ENCODE measurements at places on chromosomes 1 and 21.
A peak's percentile ranks its signal among the peaks of the same experiment; 100 is the strongest.

- DNase-seq: no peak
These were observed 2.4 kb upstream of the TMEM125 start for GRCh38 chr1:43267291-43267805.

DNA sequence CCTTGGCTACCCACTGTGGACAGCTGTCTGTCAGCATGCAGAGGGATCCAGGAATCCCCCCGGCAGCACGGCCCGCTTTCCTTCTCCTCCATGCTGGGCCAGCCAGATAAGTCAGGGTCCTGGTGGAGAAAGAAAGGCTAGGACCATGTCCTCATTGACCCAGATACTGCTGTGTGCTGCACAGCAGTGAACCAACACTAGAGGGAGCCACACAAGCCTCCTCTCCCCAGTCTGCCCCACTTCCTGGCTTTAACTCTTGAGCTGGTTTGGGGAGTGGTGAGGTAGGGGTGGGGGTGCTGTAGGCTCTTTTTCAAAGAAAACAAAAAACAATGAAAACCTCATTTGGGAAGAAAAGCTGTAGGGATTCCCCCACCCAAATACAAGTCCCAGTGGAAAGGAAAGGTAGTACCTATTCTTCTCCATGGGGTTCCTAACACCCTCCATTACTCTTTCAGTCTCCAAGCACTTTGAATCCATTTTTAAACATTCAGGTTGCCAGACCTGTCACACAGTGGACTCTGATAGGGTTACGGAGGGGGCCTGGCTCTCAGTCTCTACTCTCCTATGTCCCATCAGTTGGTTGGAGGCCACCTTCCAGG, 84.9 kb upstream of the CD1D start:
- peak; percentile 63 for DNase-seq

DNA sequence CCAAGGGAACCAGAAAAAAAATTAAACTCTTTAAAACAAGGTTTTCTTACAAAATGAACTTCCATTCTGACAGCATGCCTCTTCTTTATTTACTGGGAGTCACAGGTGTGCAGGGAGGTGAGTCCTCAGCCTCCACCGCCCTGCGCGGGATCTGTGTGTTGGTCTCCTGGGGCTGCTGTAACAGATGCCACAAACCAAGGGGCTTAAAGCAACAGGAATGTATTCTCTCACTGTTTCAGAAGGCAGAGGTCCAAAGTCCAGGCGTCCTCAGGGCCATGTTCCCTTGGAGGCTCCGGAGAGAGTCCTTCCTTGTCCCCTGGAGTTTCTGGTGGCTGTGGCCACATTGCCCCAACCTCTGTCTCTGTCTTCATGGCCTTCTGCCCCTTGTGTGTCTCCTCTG, 123.6 kb upstream of the C1orf174 start:
- no peak for DNase-seq

DNA sequence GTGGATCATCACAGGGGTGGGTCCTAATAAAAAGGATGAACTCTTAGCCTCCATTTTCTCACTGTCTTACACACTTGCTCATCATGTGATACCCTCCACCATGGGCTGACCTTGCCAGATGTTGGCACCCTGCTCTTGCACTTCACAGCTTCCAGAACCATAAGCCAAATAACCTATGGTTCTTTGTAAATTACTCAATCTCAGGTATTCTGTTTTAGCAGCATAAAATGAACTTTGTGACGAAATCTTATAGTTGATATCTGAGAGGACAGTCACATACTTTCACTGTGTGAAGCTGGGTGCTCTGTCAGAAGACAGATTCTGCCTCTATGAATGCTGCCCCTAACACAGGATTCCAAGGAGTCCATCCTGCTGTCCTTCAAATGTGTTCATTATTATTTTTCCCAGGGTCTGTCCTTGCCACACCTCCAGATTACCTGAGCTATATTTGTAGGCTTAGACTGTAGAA, 13.8 kb downstream of the DUSP10 start:
- no peak for DNase-seq

- no peak for DNase-seq
These were observed 69.3 kb downstream of the KCTD3 start for GRCh38 chr1:215636258-215636965.

DNA sequence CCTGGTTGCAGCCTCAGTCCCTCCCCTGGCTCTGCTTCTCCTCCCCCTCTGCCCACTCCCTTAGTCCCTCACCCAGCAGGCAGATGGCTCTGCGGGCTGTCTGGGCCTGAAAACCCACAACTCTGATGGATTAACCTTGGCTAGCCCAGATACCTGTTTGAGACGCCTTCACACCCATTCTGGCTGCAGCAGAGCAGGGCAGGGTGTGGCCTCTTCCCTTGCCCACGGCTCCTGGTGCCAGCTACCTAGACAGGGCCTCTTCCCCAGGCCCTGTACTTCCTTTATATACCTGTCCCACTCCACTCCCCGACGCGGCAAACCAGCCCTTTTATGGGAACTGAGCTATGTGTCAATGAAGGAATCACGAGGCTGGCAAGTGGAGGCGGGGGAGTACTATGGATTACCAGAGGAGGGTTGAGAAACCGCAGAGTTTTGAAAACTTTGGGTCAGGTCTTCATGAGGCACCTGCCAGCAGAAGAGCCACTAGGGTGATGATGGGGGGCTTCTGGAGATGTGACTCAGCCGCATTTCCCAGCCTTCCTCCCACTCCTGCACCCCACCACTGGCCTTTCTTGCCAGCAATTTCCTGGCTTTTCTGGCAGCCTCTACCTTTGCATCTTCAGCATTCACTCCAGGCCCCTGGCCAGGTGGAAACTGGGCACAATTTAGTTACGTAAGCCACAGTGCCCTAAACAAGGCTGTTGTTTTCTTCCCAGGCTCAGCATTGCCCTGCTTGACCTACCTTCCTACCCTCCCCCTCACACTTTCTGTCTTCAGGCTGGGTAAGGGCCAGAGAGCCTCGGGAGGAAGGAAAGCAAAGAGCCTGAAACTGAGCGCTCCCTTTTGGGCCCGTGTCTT, at the start of gene CHI3L1:
Gene CHI3L1 (minus strand): TSS at position 259 of the 858 bp plus-strand sequence. CDS start 81 bp downstream, at position 178.
- DNase-seq: peak; percentile 99

GRCh38 chr1:152003846-152004442, 10.3 kb upstream of the S100A10 start:
- DNase-seq: no peak

DNA sequence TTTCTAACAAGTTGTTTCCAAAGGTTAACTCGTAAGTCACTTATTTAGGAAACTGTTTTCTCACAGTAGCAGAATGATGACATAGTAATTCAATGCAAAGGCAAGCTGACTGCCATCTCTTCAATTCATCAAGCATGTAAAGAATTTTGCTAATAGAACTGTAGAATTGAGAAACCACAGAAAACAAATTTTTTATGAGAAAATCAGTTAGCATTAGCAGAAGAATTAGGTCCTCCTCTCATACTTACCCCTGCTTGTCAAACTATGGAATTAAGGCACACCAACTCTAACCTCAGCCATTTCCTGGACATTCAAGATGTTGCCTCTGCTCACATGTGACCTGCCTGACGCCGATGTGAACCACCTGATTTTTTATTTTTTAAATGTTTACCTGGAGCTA, 115.2 kb downstream of the LRRC40 start:
- DNase-seq: no peak

DNA sequence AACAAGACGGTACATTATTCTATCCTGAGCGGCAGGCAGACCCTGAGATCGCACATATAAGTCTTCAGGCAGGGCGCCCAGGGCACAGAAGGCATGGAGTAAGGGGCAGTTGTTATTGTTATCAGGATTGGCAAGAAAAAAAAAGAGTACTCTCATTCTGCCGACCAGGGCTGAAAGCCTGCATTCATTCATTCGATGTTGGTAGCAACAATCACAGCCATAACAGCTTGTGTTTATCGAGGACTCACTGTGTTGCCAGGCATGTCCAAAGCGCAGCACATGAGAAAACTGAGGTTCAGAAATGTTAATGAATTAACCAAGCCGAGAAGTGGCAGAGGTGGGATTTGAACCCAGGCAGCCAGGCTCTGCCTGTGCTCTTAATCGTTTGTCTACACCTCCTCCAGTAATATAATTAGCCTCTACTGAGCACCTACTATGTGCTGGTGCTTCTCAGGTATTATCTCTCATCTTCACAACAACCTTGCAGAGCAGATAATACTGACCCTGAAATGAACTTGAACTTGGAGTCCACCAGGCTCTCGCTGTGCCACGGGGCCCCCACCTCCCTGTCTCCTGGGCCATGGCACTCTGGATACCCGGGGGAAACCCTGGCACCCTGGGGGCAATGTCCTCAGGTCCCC, 56.2 kb downstream of the TAS1R2 start:
- DNase-seq: no peak

DNA sequence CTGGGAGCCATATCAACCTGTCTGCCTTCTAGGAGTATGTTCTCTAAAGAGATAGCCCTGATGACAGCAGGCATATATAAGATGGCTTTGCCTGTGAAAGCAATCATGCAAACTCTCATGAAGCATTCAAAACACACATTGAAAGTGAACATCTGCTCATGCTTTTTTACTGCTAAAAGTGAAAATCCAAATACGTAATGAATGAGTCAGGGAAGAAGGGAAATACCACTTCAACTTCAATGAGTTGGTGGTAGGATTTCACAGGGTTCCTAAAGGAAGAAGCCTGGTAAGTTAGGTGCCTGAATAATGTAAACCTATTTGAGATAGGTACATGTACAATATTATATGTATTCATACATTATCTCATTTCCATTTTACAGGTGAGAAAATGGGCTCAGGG, 50.5 kb upstream of the SLFNL1 start:
- no peak for DNase-seq

- DNase-seq: no peak
These were observed 88.0 kb upstream of the NFIA start for GRCh38 chr1:60994369-60994768.

DNA sequence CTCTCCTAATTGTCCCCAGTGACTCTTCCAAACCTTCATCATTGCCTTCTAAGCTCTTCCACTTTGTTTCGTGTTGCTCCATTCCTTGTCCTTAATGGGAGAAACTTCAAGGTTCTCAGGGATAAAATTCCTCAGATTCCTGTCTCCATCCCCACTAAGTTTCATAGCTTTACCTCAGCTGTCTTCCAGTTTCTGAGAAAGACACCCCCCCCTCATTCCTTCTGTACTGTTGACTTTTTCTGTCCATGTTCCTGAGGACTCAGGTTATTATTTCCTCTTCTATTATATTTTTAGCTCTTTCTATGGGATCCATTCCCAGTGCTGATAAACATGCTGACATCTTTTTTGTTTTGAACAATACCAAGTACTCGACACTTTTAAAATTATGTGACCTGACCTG, 215.3 kb upstream of the PTGFR start:
- DNase-seq: no peak

GRCh38 chr1:30649321-30649991, 73.9 kb downstream of the MATN1 start:
- DNase-seq: no peak

DNA sequence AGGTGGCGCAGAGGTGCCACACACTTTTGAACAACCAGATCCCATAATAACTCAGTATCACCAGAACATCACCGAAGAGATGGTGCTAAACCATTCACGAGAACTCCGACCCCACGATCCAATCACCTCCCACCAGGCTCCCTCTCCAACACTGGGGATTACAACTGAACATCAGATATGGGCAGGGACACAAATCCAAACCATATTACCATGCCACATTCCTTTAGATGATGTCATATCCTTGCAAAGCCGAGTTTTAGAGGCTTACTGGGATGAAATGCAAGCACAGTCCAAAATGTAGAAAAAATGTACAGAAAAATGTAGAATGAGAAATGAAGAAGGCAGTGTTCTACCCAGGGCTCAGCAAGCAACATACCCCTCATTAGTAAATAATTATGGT, 64.7 kb downstream of the SGIP1 start:
- no peak for DNase-seq

DNA sequence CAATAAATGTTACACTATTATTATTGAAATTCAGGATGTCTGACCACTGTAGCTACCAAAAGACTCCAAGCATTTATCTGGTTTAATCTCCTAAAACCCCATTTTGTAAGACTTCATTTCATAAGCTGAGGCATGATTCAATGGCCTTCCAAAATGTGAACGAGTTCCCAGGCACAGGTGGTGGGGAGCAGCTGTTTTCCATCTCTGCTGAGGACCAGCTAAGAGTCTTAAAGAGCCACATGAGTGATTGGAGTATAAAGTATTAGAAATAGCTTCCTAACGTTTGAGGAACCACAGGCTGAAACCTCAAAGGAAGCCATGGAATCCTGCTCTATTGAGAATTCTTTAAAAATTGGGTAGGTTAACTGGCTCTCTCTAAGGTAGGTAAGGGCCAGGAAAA, 44.9 kb downstream of the SEC16B start:
- DNase-seq: no peak

- no peak for DNase-seq
These were observed 13.4 kb downstream of the S1PR1 start for GRCh38 chr1:101250222-101250621.

- no peak for DNase-seq
These were observed 794.4 kb upstream of the TMPRSS15 start for GRCh38 chr21:19197950-19198349.

GRCh38 chr1:181126289-181126688, 37.8 kb downstream of the IER5 start:
- no peak for DNase-seq

DNA sequence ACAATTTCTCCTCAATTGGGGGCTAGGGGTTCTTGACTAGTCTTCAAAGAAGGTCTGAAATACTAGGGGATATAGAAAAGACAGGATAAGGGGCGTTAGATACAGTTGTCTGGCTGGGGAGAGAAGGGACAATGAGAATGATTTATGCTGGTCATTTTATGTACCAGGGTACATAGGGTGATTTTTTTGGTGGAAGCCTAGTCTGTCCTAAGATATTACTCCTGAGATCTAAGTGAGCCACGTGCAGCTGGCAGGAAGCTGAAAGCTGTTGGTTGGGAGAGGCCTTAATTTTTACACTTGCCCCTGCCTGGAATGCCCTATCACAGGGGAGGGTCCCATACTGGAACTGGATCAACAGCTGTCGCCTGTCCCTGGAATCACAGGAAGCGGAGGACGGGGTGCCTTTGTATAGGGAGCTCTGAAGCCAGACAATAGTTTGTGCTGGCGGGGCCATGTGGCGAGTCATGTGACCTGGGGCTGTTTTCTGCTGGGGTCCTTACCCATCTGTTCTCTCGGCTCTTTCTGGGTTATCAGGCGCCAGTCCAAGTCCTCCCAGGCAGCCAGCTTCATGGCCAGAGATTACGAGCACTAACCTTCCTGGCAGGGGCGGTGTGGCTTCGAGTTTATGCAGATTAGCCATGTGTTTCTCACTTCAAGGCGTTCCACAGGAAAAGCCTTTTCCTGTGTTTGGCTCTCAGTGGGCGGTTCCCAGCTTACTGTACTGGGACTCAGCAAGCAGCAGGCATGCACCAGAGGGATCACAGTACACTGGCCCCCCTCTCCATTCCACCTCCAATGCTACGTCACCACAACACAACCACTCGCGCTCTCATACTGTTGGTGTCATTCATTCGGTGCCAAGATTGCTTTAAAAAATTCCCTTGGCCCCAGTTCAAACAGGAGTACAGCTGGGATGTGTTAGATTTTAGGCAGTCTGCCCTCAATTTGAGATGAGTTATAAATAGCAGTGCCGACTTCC, 27.5 kb downstream of the ARID1A start:
- DNase-seq: peak; percentile 53

- DNase-seq: no peak
These were observed 47.3 kb downstream of the UBIAD1 start for GRCh38 chr1:11320153-11320936.

Measured in inflammatory macrophage treated with lipopolysaccharide for 1 hour (primary cell).